Right kidney (tissue), 9 donors: ENCODE measurements at places on chromosomes 6 and 20.
A peak's percentile ranks its signal among the peaks of the same experiment; 100 is the strongest.

- no peak for DNase-seq
These were observed 167.4 kb downstream of the COL19A1 start for GRCh38 chr6:70033781-70034180.

- DNase-seq, result no peak
These were observed 49.9 kb downstream of the KCNB1 start for GRCh38 chr20:49432550-49432949.

DNA sequence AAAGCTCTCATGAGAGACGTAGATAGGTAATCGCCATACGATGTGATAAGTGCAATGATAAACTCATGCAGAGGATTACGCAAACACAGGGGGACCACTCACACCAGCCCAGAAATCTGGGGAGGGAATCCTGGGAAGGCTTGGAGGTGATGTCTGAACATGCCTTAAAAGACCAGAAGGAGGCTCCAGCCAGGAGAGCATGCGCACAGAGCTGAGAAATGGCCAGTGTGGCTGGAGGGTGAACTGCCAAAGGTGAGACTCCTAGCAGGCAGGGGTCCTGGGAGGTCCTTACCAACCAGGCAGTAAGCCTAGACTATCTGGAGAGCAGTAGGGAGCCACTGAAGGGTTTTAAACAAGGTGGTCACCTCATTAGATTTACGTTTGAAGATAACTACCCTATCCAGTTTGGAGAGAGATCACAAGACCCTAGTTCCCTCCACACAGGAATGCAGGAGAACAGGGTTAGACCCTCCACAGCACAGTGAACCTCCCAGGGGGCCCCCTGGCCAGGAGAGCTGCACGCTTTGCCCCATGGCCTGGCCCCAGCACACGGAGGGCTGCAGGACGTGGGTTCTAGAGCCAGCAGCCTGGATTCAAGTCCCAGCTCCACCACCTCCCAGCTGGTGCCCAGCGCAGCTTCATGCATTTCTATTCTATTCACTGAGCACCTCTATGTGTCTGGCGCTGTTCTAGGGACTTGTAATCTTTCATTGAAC is 13.1 kb downstream of the MDFI start:
- DNase-seq, result no peak

DNA sequence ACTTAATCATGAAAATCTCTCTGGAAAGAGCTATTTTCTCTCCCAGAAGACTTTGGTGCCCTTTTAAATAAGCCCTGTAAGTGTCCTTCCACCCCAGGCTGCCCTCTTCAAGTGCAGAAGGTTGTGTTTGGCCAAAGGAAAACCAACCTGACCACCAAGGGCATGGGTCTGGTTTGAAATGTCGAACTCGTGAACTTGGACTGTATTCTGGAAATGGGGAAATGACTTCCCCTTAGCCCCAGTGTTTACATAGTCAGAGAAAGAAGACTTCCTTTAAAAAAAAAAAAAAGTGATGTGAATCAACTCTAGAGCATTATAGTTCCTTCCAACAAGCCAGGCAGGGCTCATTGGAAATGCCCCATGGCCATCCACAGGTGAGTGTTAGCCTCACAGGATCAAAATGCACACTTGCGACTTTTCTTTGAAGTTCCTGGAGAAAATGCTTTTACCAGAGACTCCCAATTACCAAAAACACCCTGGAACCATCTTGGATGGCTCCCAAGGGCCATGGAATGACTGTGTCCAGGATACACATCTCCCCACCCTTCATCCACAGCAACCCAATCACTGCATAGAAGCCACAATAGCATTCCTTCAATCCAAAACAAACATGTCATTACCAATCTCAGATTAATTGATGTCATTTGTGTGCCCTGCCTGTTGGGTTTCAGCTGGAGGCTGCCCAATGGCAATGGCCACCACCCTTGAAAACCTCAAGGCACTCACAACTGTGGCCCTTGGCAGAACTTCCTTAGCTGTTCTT is 133.8 kb downstream of the CLIC5 start:
- no peak for DNase-seq

GRCh38 chr6:34792605-34793500 is 970 bp downstream of the BLTP3A start:
- no peak for DNase-seq

DNA sequence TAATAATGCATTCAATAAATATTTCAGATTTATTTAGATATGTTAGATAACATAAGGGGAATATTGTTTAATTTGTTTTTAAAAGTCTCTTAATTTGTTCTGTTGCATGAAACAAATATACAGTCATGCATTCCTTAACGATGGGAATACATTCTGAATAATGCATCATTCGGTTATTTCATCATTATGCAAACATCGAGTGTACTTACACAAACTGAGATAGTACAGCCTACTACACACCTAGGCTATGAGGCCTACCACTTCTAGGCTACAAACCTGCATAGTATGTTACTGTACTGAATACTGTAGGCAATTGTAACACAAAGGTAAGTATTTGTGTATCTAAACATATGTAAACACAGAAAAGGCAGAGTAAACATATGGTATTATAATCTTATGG is 118.7 kb downstream of the EPHA7 start:
- no peak for DNase-seq

DNA sequence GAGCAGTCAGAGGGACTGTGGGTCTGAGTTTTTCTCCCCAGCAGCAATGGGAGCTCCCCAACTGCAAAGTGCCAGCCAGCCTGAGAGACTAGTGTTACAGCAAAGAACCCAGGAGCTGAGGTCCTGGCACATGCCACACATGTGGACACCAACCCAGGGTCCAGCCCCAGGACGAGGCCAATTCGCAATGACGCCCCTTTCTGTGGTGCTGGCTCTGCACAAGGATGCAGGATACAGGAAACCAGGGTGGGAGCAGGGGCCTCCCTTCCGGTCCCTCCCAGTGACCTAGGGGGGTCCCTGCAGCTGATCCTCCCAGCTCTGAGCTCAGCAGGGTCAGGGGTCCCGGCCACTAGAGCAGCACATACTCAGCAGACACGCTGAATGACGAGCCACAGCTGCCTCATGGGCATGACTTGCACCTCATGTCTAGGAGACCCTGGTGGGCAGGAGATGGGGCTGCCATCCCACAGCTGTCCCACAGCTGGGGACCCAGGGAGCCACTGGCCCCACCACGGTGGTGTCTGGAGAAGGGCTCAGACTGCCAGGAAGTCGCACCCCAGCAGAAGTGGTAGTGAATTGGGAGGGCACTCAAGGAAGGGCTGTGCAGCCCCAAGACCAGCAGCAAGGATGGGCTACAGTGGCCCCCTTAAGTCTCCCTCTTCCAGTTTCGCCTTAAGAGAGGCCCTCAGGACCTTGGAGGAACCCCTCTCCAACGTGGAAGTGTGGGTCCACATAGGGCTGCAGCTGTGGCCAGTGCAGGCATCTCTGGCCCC is 3.6 kb downstream of the ARFRP1 start:
- DNase-seq, result no peak

DNA sequence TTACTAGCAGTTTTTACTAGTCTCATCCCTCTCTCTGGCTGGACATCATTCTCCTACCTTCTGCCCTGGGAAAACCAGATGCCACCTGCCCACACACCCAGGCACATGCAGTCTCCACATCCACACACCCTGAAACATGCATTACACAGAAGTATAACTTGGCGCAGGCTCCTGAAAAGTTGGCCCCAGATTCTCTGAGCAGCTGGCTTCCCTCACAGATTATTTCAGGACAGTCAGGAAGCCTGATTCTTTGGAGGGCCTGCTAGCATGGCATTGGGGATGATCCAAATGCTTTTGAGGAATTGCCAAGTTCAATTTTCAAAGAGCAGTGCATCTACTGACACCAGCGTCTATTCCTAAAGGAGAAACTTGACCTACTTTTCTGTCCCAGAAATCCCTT is 27.8 kb upstream of the KIF16B start:
- no peak for DNase-seq

GRCh38 chr6:7727086-7727945 is 1.4 kb downstream of the BMP6 start:
- peak; percentile 85 for DNase-seq

DNA sequence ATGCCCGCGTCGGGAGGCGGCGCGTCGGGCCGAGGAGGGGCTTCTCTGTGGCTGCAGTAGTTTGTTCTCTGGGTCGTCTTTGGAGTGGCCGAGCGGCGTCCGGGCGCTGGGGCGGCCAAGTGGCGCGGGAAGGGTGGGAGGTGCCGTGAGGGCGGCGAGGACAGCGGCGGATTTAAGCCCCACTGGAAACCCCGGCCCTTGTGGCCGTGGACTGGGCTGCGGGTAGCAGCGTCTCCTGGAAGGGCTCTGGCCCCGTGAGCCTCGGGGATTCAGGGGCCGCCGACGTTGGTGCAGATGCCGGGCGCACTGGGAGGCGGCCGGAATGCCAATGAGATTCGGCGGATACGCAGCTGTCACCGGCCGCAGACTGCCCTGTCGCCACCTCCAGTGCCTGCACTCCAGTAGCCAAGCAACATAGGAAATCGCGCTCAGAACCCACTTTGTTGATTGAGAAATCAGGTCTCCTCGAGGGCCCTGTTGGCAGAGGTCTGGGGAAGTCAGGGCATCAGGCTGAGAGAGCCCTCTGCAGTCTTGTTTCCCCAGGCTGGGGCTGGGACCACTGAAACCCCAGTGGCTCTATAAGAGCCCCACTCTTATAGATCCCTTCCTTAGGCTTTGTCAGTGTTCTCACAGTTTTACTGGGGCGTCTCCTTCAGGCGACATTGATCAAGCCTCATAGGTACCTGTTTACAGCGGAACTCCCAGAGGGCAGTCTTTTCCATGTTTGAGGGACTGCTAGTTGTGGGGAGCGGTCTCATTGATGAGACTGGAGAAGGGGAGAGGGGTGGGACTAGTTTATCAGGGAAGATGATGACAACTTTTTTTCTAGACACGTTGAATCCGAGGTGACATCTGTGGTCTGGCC is 642 bp downstream of the GZF1 start:
- no peak for DNase-seq

GRCh38 chr6:110085285-110085684 is 94.2 kb downstream of the WASF1 start:
- no peak for DNase-seq

DNA sequence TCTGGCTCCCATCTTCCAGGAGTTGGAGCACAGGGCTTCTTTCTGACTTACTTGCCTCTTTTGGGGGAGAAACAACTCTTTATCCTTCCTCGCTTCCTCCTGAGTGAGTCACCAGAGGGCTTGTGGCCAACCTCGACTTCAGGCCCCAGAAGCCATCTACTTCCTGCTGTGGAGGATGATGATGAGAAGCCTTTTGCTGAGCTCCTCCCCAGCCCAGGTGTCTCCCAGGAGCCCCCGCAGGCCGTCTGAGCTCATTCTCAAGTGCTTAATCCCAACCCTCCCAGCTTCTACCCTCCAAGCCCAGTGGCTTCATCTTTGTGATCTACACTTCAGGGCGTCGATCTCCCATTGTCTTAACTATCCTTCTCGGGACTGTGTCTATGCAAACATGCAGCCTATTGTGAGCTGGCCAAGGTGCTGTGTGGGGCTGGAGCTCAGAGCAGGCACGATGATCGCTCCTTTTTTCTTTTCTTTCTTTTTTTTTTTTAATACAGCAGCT is 27.9 kb downstream of the SDCBP2 start:
- DNase-seq, result no peak

DNA sequence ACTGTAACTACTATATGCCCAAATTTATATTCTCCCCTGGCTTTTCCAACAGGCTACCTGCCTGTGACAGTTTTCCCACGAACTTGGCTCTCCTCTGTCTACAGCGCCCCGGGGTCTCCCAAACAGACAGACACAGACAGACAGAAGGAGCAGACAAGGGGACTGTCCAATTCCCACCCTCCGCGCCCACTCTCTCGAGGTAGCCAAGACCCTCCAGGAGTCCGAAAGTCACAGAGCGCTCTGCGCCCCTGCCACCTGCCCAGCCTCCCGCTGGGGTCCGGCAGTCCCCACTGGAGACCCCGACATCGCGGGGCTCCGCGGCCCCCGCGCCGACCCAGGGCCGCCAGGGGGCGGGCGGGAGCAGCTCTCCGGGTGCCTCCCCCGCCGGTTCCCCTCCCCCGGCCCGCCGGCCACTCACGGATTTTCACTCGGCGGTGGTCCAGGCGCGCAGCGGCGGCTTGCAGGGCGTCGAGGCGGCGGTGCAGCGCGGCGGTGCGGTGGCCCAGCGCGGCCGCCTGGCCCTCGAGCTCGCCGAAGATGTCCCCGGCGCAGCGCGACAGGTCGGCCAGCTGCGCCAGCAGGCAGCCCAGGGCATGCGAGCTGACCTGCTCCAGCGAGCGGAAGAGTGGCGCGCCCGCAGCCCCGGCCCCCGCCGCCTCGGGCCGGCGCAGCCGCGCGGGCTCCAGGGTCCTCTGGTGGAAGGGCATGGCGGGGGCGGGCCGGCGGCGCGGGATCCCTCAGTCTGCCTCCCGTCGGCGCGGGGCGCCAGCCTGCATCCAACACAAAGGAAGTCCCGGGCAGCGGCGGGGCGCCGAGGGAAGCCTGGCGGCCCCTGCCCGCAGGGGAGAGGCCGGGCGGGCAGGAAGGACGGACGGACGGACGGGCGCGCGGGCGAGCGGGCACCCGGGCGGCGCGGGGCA is 81.3 kb upstream of the CCDC28A start:
- peak; percentile 90 for DNase-seq

- DNase-seq, result peak; percentile 15
These were observed 240.9 kb upstream of the BTBD3 start for GRCh38 chr20:11676630-11677287.

GRCh38 chr6:152220786-152221185 is 413.3 kb downstream of the ESR1 start:
- no peak for DNase-seq

DNA sequence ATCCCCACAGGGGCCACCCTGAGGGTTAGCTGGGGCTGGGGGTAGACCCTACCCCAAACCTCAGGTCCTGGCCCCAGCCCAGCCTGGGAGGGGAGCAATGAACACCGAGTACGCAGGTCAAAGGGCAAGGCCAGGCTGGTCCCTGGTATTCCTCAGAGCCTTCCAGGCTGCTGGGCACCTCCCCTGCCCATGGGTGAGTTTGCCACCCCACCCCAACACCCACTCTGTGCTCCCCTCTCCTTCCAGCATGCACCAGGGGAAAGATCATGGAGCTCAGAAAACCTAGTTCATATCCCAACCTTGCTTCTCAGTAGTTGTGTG is 103.9 kb upstream of the FOXP4 start:
- no peak for DNase-seq

GRCh38 chr6:132969196-132969595 is 154.8 kb downstream of the RPS12 start:
- DNase-seq, result no peak

GRCh38 chr6:54588176-54588575 is 258.4 kb upstream of the FAM83B start:
- DNase-seq, result no peak

DNA sequence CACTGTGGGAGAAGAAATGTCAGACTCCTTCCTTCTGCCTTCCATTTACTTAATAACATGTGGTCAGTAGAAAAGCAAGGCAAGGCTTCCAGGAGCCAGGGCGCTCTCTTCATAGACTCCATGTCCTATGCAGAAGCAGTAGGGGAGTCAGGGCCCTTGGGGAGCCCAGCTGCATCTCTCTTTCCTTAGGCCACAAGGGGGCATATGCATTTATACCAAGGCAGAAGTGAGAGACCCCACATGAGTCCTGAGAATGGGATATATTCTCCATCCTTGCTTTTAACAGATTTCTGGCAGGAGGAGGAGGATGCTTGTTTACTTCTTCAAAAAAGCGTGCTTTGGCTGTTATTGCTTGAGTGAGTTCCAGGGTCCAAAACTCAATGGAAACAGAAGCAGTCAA is 198.5 kb downstream of the HIVEP2 start:
- peak; percentile 18 for DNase-seq

GRCh38 chr6:119162134-119162775 is 83.8 kb upstream of the FAM184A start:
- DNase-seq, result peak; percentile 37
